ENCODE measurements at places on chromosomes 6 and 20.

DNA sequence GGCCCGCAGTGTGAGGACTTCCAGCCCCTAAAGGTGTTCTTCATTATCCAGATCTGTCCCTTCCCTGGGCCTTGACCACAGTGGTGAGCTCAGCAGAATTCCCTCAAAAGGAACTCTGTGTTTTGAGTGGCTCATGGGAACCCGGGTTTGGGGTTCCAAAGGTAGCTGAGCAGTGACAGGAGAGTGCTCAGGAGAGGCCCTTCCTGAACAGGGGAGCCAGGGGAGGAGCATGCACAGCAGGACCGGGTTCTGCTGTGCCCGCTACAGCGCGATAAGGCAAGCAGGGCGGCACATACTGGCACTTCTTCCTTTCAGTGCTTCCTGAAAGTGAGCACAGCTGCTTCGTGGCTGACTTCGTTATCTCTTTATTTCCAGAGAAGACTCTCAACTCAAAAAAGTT, 88.3 kb downstream of the SSR1 start:
- DNase-seq = no peak

- no peak for DNase-seq
Measured at GRCh38 chr20:54078296-54078984, 8.0 kb upstream of the BCAS1 start.

GRCh38 chr20:39090906-39091305, 128.8 kb downstream of the DHX35 start:
- no peak for DNase-seq

- DNase-seq = no peak
Measured at GRCh38 chr6:18680842-18681241, 293.7 kb downstream of the RNF144B start.

- DNase-seq = no peak
Measured at GRCh38 chr20:46353500-46354206, 45.4 kb upstream of the CDH22 start.

All from PC-9 (cell line).